ENCODE measurements at places on chromosomes 2 and 18.

DNA sequence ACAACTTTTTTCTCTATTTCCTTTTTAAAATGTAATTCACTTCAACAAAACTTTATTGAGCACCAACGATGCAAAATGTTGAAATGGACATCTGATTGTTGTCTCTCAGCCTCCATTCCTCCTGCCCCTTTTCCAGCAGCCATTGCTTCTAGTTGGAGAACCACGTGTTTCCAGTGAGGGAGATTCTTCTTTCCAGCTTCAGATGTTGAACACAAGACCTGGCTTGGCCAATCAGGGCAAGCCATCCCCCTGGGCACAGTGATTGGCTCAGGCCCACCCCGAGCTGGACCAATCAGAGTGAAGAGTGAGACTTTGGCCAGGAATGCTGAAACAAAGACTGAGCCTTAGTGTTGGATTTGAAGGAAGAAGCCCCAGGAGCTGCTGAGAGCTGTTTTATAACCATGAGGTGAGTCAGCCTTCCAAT lies 59.0 kb downstream of the E2F6 start:
- no peak for DNase-seq

GRCh38 chr18:66457245-66457644 lies 146.6 kb downstream of the CDH19 start:
- no peak for DNase-seq

DNA sequence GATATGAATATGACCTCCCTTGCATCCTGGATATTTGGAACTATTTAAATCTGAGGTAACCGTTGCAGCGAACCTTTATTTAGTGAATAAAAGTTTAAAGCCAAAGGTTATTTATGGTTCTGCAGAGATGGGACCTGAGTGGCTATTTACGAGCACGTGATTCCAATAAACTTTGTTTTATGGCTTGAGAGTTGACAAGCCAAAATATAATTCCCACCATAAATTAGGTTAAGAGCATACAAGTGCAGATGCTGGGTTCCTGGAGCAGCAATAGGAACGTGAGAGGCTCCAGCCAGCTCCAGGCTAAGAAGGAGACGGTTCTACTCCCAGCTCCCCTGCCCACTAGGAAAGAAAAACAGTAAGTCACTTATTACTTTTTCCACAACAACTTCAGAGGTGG lies 5.2 kb upstream of the HOXD4 start:
- DNase-seq: no peak

GRCh38 chr2:72561621-72562318 lies 264.1 kb downstream of the EXOC6B start:
- no peak for DNase-seq

GRCh38 chr18:78772360-78773302 lies 207.0 kb upstream of the SALL3 start:
- DNase-seq: no peak

DNA sequence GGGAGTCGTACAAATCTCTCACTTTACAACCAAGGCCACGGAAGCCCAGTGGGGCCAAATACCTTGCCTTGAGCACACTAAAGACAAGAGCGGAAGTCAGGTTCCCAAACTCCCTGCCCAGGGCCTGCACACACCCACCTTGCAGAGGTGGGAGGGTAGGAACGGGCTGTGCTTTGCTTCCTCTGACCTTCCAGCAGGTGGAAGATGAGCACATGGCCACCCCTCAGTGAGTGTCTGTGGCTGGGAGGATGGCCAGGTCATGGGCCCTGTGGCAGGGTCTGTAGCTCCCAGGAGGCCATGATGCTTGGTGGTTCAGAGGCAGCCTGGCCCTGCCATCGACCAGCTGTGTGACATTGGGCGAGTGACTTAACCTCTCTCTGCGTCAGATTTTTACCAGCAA lies 218.2 kb downstream of the ZBTB7C start:
- DNase-seq: no peak

GRCh38 chr18:36511791-36512352 lies 214.4 kb downstream of the FHOD3 start:
- no peak for DNase-seq

- DNase-seq: no peak
Measured at GRCh38 chr2:133886735-133887675, 318.7 kb upstream of the NCKAP5 start.

- no peak for DNase-seq
Measured at GRCh38 chr2:38438133-38438882, 61.2 kb upstream of the ATL2 start.

DNA sequence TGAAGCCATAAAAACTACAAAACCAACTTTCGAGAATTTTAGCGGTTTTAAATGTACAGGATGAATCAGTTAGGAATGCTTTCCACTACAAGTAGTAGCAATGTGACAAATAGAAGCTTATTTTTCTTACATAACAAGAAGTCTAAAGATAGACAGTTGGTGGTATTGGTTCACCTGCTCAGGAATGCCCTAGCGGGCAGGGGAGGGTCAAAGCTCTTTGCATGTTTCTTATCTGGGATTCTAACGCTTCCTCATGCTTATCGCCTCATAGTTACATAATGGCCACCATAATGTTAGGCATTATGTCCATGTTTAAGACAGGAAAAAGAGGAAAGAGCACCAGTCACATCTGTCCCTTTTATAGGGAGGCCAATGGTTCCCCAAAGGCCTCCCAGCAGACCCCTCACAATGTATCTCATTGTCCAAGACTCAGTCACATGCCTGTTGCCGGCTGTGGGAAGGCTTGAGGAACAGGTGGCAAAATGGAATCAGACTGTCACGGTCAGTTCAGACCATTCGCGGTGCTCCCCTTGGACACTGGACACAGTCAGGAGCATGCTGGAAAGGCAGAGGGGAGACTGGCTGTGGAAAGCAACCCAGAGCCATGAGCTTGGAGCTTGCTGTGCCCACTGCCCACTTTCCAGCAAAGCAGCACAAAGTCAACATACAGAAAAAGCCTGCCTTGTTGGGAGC lies 69.4 kb upstream of the ODC1 start:
- DNase-seq: no peak

DNA sequence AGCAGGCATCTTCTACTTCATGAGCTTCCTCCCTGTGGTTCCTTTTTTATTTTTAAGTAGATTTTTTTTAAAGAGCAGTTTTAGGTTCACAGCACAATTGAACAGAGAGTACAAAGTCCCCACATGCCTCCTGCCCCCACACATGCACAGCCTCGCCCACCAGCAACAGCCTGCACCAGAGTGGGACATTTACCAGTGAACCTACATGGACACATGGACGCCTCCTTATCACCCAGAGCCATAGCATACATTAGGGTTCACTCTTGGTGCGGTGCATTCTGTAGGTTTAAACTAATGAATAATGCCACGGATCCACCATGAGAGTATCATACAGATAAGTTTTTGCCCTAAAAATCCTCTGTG lies 40.9 kb downstream of the HS1BP3 start:
- no peak for DNase-seq

DNA sequence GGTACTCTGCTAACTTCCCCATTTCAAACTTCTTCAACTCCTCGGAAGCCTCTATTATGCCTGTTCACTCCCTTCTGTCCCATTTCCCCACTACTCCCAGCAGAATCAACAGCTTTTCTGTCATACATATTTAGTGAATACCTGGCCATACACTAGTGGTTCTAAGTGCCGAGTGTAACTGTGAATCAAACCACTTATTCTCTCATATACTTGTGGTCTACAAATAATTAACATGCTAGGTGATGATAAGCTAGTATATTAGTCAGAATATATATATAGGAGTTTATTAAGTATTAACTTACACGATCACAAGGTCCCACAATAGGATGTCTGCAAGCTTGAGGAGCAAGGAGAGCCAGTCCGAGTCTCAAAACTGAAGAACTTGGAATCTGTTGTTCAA lies 150.7 kb downstream of the CCDC102B start:
- DNase-seq: no peak

DNA sequence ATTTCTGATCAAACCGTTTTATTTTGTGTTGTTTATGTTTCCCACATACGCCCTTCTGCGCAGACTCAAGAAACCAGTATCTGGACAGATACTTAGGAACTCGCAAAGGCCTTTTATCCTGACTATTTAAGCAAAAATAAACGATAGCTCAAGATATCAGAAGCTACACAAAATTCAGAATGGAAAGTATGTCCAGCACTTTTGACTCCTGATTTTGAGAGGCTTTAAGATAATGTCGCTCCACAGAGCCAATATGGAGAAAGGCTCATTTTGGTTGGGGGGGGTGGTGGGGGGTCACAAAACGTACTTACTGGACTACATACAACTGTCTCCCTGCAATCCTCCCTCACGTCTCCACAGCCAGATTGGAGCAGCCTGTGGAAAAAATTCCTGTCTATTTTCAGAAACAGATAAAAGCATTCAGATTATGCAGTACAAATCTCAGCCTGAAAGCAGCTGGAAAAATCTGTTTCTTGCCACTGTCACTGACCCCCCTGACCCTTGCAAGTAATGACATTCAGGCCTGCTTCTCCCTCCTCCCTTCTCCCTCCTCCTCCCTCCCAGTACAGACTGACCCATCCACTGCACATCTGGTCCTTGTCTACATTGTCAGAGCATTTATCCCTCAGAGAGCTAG lies 34.9 kb upstream of the LCLAT1 start:
- DNase-seq: no peak

DNA sequence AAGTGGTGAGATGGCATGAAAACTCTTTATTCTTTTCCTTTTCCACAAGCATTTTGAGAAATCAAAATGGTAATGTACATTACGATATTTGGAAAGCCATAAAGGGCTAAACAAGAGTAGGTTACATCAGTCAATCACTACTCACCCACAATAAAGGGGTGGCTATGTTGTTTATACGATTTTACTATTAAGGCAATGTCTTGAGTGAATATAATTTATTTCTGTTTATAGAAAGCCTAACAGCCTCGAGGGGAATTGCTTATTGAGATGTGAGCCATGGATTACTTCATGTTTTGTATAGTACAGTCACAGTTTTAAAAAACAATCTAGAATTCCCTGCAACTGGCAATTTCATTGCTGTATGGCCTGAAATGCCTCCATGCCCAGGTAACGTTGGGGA lies 237.5 kb upstream of the RBBP8 start:
- no peak for DNase-seq

DNA sequence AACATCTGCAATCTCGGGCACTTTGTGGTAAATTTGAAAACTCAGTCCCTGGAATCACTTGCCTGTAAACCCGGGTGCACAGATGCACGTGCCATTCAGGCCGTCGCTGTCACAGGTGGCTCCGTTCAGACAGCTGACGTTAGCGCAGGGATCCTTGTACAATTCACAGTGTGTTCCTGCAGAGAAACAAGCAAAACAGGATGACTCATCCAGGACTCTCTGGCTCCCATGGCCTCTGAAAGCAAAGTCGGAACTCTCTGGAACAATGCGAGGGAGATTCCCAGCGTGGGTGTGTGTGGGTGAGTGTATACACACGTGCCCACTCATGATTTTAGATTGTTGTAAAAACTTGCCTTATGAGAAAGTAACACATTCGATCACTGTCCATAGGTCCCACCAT lies 136.1 kb upstream of the PID1 start:
- DNase-seq: no peak

DNA sequence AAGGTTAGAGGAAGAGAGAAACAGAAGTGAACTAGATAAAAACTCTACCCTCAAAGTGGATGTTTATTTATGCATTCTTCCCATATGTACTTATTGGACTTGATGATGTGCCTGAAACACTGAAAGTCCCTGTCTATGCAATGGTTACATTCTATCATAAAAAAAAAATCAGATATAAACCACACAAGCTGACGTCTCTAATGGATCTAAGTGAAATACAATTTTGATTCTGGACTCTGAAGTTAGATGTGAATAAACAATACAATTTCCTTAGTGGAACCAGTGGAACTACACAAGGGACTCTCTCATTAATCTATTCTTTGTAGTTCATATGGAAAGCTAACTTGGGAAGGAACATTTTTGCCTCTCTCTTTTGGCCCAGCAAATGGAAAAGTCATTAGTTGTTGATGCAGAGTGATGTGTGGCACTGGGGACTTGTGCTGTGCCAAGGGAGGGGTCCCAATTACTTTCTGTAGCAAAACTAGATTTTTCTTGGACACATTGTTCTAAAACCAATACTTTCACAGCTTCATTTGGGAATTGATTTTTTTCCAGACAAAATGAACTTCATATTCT lies 376.8 kb downstream of the TRIB2 start:
- DNase-seq: no peak

DNA sequence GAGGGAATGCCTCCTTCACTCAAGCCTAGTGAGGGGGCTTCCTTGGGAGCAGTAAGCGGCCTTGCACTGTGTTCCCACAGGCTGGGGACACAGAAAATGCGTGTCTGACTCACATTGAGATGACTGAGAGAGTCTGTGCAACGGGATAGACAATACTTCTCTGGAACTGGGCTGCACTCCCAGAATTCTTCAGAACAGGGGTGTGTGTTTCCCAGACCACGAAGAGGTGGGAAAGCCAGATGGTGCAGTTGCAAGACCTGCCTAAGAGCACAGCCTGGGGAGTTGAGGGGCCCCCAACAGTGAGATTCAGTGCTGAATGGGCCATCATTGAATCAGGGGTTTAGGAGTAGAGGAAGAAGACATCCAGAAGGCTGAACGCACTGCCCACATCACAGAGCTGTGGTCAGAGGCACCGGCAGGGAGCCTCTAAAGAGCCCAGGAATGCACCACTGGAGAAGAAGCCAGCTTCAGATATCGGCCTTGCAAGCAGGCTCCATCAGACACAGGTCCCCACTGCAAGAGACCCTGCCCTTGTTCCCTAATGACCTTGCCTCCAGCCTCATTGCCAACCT lies 36.6 kb upstream of the MRPL19 start:
- DNase-seq: no peak

- DNase-seq: no peak
Measured at GRCh38 chr2:69797836-69798289, 31.6 kb upstream of the GMCL1 start.

DNA sequence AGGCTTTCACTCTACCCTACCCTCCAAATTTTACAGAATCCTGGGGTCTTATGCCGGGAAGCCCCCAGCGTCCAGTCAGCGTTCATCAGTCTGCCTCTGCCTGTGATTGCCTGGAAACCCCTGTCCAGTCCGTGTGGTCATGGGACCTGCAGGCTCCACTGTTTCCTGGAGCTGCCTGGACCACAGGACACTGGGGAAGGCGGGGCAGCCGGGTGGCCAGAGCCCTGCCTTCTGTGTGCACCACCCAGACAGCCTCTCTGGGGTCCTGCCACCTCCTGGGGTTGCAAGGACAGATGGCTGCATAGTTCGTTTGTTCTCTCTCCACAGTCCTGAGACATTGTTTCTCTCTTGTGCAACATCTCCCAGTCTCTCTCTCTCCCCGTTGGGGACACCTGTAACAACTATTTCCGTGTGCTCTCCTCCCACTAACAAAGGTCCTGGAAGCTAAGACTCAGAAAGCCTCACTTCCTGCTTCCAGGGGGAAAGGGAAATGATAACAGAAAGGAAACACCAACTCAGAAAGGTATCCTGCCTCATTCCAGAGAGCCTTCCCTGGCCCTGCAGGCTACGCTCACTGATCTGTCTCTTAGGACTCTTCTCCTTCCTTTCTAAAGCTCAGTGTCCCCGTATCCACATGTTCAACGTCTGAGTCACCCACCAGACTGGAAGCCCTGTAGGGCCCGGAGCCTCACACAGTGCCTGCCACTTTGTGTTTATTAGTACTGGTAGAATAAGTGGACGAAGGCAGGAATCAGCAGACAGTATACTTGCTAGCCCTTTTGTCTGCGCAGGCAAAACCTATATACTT lies 192.8 kb upstream of the RAB12 start:
- DNase-seq: no peak

Data from hematopoietic multipotent progenitor cell treated with erythropoietin and hydrocortisone succinate and interleukin-3 and kit ligand, for 17 days (in vitro differentiated cells).